ENCODE measurements at places on chromosomes 4 and X.

GRCh38 chrX:149877636-149878035 lies 3.3 kb upstream of the MAGEA8 start:
- no peak for DNase-seq

- no peak for DNase-seq
Measured at GRCh38 chr4:866761-867390, 40.9 kb upstream of the CPLX1 start.

- no peak for DNase-seq
Measured at GRCh38 chrX:132472397-132472796, 16.4 kb downstream of the MBNL3 start.

- no peak for DNase-seq
Measured at GRCh38 chr4:55092504-55092903, 32.9 kb downstream of the KDR start.

- DNase-seq, result no peak
Measured at GRCh38 chr4:134421734-134422133, 220.1 kb upstream of the PABPC4L start.

- no peak for DNase-seq
Measured at GRCh38 chr4:1568855-1569460, 115.2 kb downstream of the FAM53A start.

- DNase-seq, result no peak
Measured at GRCh38 chr4:24108567-24108966, 218.7 kb upstream of the PPARGC1A start.

DNA sequence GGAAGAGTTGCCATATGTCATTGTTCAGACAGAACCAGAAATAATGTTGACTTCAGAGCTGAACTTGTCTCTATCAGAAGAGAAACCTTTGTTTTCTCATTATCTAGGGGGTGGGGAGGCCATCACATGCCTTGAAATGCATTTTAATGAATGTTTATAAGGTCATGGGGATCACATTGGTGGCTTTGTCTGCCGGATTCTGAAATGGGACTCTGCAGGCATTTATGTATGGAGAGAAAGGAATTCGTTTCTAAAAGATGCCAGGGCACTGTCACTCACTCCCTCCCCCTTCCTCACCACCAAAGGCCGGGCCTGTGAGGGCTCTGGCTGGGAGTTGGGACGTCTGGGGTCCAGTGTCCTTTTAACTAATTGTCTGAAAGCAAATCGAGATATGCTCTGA lies 102.2 kb downstream of the MAMLD1 start:
- no peak for DNase-seq

DNA sequence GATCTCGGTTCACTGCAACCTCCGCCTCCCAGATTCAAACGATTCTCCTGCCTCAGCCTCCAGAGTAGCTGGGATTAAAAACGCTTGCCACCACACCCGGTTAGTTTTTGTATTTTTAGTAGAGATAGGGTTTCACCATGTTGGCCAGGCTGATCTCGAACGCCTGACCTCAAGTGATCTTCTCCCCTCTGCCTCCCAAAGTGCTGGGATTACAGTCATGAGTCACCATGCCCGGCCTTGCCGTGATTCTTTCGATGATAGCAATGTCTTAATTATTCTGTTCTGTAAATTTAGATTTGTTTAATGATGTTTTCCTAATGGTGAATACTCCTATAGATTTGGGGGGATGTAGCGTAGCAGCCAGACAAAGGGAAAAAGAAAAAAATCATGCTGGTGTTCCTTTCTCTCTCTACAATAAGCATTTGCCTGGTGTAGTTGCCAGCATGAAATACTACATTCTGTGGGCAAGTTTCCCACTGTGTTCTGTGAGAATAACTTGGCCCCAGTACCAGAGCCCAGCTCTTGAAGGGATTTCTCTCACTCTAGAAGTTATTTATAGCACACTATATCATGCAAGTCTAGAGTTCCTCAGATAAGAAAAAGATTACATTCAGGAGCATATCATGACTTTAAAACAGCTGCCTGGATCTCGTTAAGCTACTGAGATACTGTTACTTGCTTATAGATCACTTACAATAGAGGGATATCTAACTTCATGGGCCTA lies 15.4 kb downstream of the NIPAL1 start:
- no peak for DNase-seq

DNA sequence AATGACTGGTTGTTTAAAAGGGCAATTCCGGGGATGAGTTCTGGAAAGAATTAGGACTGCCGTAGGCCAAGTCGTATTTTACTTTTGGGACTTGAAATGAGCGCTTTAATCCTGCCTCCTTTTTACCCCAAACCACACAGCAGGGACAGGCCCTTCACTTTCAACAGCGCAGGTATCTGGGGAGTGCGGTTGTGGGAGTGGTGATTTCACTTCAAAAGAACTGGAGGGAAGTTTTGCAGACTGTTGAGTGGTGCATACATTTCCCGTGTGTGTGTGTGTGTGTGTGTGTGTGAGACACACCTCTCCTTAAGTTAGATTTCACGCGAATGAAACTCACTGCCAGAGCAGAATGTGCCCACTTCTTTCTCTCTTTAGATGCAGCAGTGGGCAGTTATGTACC lies 2.8 kb downstream of the NHS start:
- DNase-seq, result no peak

- DNase-seq, result no peak
Measured at GRCh38 chrX:54492340-54492739, 3.7 kb downstream of the FGD1 start.

GRCh38 chr4:185833055-185833598 lies 21.1 kb upstream of the SORBS2 start:
- no peak for DNase-seq

- DNase-seq, result no peak
Measured at GRCh38 chrX:38008658-38009057, 2.3 kb downstream of the SYTL5 start.

DNA sequence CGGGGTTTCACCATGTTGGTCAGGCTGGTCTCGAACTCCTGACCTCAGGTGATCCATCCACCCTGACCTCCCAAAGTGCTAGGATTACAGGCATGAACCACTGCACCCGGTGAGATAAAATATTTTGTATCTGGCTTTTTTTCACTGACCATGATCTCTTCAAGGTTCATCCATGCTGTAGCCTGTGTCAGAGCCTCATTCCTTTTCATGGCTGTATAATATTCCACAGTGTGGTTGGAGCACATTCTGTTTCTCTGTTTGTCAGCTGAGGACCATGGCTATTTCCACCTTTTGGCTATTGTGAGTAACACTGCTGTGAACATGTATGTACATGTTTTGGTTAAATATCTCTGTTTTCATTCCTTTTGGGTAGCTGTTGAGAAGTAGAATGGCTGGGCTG lies 169.2 kb downstream of the SHOX start:
- no peak for DNase-seq

DNA sequence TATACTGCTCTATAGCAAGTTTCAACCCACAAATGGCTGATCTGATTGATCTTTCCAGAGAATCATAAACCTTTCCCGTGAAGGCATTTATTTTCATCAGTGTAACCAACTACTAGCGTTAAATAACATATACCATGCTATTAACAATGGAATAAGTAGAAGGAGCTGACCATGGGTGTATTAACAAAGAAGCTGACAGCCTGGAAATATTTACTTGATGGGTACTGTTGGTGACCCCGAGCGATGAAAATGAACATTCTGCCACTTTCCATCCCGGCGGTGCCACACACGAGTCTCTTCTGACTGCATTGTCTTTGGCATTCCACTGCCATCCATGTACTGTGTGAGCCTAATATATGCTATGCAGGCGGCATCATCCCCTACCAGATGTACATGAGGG lies 304.4 kb downstream of the CAMK2D start:
- no peak for DNase-seq

DNA sequence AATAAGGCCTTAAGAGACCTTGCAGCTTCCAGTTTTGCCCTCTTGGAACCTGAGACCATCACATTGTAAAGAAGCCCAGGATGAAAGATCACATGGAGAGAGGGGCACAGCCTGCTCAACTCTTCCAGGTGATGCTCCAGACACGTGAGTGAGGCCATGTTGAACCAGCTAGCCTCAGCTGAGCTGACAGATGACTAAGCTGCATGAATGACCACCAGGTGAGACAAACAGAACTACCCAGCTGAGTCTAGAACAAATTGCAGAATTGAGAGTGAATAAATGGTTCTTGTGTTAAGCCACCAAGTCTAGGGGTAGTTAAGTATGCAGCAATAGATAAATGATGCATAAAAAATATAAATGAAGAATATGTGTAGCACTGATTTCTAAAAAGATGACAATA lies 16.8 kb upstream of the GPR82 start:
- DNase-seq, result no peak

- DNase-seq, result no peak
Measured at GRCh38 chrX:31099536-31100090, 27.8 kb upstream of the FTHL17 start.

- DNase-seq, result no peak
Measured at GRCh38 chr4:2809610-2810180, 16.8 kb downstream of the SH3BP2 start.

GRCh38 chrX:136574548-136574947 lies 42.5 kb downstream of the VGLL1 start:
- DNase-seq, result no peak

- no peak for DNase-seq
Measured at GRCh38 chr4:152822323-152822722, 42.6 kb downstream of the ARFIP1 start.

- DNase-seq, result no peak
Measured at GRCh38 chr4:162700358-162700757, 466.3 kb downstream of the NAF1 start.

- no peak for DNase-seq
Measured at GRCh38 chr4:74891037-74891436, 41.9 kb upstream of the PARM1 start.

DNA sequence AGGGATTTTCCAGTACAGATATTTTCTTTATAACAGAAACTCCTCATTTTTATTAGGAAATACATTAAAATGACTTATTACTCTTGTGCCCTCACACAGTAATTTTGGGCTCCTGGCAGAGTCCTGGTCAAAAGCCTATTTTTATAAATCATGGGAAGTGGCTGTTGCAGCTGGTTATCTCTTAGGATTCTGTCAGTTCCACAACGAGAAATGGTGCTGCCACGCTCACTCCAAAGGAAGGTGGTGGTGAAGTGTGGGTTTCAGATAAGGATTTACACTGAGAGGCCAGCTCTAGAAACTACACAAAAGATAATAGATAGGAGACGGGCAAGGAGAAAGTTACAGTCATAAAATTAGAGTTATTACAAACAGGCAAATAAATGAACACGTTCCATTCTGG lies 159.2 kb upstream of the FAM241A start:
- DNase-seq, result no peak

- no peak for DNase-seq
Measured at GRCh38 chr4:95371476-95372224, 177.1 kb downstream of the UNC5C start.

GRCh38 chrX:94743478-94743877 lies 1069.5 kb downstream of the FAM133A start:
- DNase-seq, result peak; percentile 35

DNA sequence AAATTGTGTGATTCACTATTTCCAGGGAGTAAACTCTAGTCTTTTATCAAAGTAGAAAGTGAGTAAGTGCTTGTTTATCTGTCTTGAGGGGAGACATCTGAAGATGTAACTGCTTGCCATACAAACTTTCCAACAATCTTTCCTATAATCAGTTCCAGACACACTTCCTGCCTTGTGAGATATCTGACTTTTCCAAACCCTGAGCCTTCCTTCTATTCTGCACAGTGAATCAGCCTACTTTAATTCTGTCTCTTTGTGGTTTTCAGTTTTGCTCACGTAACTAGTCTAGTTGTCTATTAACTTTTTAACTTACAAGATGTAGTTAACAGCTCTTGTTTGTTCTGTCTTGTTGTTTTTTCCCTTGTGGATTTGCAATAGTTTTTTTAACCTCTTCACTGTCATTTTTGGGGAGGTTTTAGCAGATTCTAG lies 947.8 kb downstream of the C4orf33 start:
- no peak for DNase-seq

Data from KG1 (cell line).